MG63 (cell line): ENCODE measurements at places on chromosomes 7 and 10. TPM values are rescaled to one million over a fixed set of nuclear protein-coding genes. Genes with fewer than 3 reads are reported as not detected.

ZPBP gene
- not detected in 2 replicates for total RNA-seq

SUN3 gene
- not detected in 2 replicates for total RNA-seq

PCBD1 gene
- total RNA-seq = 21.0 and 56.9 TPM in 2 replicates

OR13A1 gene
- not detected in 2 replicates for total RNA-seq

EMX2 gene
- total RNA-seq = 0.33 TPM in 1 of 2 replicates, not detected in the other

AGR2 gene
- total RNA-seq = not detected in 2 replicates

MCMBP gene
- total RNA-seq = 46.3 and 53.0 TPM in 2 replicates

TACC2 gene
- total RNA-seq = 7.3 and 7.4 TPM in 2 replicates

GRCh38 chr10:36182179-36182566 is 540.1 kb upstream of the FZD8 start:
- no peak for DNase-seq

GRCh38 chr7:1081931-1082401 is 5.9 kb upstream of the GPER1 start:
- DNase-seq = no peak

GRCh38 chr7:1345796-1346755 is 113.2 kb downstream of the MICALL2 start:
- DNase-seq = no peak

DNA sequence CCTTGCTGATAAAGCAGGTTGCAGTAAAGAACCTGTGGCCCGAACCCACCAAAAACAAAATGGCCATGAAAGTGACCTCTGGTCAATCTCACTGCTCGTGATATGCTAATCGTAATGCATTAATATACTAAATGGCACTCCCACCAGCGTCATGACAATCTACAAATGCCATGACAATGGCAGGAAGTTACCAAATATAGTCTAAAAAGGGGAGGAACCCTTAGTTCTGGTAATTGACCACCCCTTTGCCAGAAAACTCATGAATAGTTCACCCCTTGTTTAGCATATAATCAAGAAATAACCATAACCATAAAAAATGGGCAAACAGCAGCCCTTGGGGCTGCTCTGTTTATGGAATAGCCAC is 1139.4 kb upstream of the LRRN3 start:
- no peak for DNase-seq

DNA sequence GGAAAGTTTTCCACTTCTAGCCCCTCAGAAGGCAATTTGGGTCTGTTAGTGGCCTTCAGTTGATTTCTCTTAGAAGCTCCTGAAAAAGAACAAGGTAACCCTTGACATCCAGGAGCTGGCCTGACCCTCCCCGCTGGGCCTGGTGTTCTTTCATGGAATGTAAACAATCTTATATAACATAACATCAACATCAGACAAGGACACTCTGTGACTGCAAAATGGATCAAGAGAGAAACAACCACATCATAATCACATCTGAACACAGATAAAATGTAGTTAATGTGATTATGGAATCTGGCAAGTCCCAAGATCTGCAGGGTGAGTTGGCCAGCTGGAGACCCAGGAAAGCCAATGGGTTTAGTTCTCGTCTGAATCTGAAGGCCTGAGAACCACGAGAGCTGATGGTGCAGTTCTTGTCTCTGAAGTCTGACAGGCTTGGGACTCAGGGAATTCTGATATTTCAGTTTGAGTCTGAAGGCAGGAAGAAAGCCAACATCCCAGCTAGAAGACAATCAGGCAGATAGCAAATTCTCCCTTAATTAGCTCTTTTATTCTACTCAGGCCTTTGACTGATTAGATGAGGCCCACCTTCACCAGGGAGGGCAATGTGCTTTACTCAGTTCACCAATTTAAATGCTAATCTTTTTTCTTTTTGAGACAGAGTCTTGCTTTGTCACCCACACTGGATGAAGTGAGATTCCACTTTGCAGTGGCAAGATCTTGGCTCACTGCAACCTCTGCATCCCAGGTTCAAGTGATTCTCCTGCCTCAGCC is 91.4 kb upstream of the NAMPT start:
- DNase-seq = no peak

DNA sequence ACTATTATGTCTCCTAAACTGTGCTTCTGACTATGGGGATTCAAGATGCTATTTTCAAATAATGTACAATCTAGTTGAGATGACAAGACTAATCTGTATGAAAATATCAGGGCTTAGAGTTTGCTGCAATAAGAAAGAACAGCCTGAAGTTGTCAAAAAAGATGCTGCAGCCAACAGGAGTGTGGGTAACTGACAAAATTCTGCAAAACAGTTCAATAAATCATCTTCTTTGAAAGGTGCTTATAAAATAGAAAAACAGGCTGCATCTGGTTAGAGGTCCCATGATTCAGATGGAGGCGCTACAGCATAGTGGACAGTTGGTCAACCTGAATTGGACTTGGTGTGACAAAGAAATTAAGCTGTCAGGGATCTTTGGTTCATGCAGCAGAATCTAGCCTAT is 511.0 kb downstream of the XPNPEP1 start:
- DNase-seq = no peak

GRCh38 chr7:137446025-137446424 is 102.5 kb upstream of the PTN start:
- no peak for DNase-seq

- DNase-seq = peak; percentile 84
Measured at GRCh38 chr10:78802866-78803265, 265.9 kb upstream of the ZMIZ1 start.

- no peak for DNase-seq
Measured at GRCh38 chr10:27104919-27105318, 4.6 kb upstream of the ANKRD26 start.

DNA sequence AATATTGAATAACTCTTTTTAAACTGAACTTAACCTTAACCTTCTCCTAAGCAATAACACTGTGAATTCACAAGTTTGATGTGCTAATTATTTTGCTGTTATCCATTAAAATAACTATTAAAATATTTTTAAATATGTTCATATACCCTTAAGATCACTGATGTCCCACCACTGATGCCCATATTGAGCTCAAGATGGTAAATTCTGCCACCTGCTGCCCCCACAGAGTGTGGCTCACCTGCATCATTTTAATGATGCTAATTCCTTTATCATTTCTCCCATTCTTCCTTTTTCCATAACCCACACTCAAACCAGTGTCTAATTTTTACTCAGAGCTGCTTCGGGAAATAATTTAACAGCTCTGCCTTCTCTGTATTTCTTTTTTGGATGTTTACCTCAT is 82.3 kb upstream of the ARID5B start:
- DNase-seq = no peak

- no peak for DNase-seq
Measured at GRCh38 chr10:116444527-116445142, 17.0 kb downstream of the PNLIPRP3 start.

GRCh38 chr7:2231992-2232765 is 566 bp downstream of the MAD1L1 start:
- no peak for DNase-seq

DNA sequence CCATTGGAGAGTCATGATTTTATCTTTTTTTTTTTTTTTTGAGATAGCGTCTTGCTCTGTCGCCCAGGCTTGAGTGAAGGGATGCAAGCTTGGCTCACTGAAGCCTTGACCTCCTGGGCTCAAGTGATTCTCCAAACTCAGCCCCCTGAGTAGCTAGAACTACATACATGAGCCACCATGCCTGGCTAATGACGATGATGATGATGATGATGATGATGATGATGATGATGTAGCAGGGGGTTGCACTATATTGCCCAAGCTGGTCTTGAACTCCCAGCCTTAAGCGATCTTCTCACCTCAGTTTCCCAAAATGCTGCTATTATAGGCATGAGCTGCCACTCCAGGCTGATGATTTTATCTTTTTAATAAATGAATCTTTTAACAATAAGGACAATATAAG is 13.9 kb upstream of the PLAC9 start:
- DNase-seq = no peak

GRCh38 chr10:28734938-28735759 is 57.8 kb downstream of the BAMBI start:
- DNase-seq = peak; percentile 89

- no peak for DNase-seq
Measured at GRCh38 chr10:63799521-63800300, 278.5 kb downstream of the REEP3 start.

- DNase-seq = no peak
Measured at GRCh38 chr7:98902523-98902922, 24.2 kb downstream of the TRRAP start.

- DNase-seq = no peak
Measured at GRCh38 chr10:131033166-131034085, 278.1 kb downstream of the TCERG1L start.

DNA sequence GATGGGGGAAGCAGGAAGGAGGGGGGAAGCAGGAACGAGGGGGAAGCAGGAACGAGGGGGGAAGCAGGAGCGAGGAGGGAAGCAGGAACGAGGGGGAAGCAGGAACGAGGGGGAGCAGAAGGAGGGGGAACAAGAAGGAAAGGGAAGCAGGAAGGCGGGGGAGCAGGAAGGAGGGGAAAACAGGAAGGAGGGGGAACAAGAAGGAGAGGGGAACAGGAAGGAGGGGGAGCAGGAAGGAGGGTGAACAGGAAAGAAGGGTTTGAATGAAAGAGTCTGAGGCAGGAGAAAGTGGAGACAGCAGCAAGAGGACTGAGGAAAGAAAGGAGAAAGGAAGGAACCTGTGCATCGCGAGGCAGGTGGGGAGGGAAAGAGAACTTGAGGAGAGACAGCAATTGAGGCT is 256.6 kb downstream of the PTEN start:
- DNase-seq = no peak

DNA sequence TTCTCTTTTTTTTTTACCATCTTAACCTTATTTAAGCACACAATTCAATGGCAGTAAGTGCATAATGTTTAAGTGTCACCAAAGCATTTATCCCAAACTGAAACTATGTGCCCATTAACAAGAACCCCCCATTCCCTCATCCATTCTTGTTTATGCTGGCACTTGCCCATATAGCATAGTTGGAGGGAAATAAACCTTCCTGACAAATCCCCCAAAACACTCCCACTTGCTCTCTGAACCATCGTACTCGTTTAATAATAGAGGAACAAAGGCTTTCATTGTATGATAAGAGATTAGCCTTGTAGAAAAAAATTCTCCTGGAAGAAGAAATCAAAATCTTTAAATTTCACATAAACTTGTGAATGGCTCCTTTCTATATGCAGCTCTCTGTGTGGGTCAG is 26.4 kb upstream of the KCNMA1 start:
- no peak for DNase-seq
